Testis (tissue), 5 donors: ENCODE measurements at places on chromosomes 6 and 20. TPM values are rescaled to one million over a fixed set of nuclear protein-coding genes. Genes with fewer than 3 reads are reported as not detected.

DNA sequence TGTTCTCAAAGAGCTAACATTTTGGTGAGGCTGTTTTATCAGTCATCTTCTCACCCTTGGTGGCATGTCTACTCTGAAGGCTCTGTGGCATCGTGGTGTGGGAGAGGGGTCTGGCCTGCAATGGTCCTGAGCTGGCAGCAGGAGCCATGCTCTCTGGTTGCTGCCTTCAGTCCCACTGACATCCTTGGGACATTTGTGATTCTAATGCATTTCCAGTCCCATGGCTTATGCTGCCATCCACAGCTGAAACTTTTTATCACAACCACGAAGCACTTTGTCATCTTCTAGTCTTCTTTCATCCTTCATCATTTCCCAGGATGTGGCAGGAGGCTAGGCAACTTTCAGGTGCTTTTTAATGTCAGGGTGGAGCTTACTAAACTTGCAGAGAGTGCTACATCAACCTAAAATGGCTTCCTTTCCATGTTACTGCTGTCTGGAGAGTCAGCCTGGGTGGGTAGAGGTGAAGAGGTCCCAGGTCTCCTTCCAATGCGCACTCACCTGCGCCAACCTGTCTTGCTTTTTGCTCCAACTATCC is 77.1 kb downstream of the GPR63 start:
- no peak for DNase-seq

- DNase-seq = peak; percentile 93
Measured at GRCh38 chr6:110876170-110876773, 1.7 kb downstream of the AMD1 start.

- no peak for DNase-seq
Measured at GRCh38 chr6:123904228-123904627, 100.6 kb downstream of the NKAIN2 start.

GRCh38 chr6:39362487-39362865 is 40.0 kb upstream of the KCNK16 start:
- DNase-seq = no peak

GRCh38 chr20:50449738-50450492 is 60.3 kb upstream of the PTPN1 start:
- no peak for DNase-seq

GRCh38 chr6:107216197-107216933 is 101.0 kb upstream of the BEND3 start:
- DNase-seq = no peak

DNA sequence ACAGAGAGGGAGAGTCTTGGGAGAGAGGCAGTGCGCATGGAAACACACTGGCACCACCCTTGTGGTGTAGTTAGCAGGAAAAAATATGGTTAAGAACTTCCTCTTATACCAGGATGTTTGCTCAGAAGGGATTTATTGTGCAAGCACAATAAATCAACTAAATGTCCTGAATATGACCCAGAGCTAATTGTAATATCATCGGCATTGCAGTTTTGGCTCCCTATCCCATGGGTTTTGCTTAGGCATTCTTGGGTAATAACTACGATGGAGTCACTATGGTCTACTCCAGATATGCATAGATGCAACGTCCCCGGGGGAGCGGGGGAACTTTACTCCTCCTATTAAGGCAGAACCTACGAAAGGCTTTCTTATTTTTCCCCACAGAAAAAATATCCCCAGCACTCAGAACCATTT is 751.6 kb downstream of the EYS start:
- DNase-seq = no peak

GRCh38 chr6:126811321-126811720 is 307.1 kb upstream of the RSPO3 start:
- DNase-seq = no peak

DNA sequence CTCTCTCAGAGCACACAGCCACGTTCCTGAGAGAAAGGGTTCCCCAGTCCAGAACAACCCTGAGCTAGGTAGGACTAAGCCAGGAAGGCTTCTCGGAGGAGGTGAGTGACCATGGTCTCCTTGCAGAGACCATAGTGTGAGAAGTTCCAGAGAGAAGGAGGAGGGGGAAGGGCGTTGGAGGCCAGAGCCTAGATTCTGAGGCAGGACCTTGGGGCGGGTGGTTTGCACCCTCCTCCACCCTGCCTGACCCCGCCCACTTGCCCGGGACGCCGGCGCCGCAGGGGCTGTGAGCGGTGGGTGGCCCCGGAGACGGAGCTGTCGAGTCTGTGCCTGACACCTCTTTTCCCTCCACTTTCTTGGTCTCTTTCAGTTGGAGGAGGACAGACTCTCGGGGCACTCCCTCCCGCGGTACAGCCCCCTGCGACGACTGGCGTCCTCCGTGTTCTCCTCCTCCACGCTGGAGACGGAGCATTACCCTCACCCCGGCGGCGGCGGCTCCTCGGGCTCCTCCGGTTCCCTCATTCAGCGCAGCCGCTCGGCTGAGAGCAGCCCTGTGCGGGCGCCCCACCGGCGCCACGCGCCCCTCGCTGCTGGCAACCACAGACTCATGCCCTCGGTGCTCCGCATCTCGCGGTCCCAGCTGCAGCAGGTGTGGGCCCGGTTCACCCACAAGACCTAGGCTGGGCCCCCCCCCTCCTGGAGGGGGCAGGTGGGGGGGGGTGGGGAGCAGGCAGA is 26.2 kb downstream of the TTBK1 start:
- peak; percentile 20 for DNase-seq

DNA sequence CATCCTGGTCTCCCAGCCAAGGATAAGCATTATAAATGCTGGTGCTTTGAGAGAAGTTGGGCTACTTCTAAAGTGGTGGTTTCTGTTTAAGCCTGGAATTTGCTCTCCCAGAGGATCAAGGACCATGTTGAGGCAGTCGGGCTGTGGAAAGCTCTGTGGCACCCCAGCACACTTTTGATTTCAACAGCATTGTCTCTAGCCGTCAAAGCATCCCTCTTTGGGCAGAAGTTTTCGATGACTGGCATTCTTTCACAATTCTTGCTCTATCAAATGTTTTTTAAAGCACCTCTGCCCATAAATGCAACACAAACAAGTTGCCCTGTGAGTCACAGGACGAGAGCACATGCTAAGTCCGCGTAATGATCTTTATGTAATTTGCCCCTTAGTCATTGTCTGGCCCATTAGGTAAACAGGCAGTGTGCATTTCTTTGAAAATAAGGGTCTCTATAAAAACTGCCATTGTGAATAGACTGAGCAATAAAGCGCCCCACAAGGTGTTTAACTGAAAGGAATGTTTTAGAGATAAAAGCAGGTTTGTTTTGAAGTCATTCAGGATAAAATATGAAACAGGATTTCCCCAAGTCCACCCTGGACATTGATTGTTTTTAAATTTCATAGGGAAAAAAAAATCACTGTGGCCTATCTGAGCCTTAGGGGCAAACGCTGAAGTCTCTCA is 44.7 kb upstream of the FOXQ1 start:
- DNase-seq = no peak

DNA sequence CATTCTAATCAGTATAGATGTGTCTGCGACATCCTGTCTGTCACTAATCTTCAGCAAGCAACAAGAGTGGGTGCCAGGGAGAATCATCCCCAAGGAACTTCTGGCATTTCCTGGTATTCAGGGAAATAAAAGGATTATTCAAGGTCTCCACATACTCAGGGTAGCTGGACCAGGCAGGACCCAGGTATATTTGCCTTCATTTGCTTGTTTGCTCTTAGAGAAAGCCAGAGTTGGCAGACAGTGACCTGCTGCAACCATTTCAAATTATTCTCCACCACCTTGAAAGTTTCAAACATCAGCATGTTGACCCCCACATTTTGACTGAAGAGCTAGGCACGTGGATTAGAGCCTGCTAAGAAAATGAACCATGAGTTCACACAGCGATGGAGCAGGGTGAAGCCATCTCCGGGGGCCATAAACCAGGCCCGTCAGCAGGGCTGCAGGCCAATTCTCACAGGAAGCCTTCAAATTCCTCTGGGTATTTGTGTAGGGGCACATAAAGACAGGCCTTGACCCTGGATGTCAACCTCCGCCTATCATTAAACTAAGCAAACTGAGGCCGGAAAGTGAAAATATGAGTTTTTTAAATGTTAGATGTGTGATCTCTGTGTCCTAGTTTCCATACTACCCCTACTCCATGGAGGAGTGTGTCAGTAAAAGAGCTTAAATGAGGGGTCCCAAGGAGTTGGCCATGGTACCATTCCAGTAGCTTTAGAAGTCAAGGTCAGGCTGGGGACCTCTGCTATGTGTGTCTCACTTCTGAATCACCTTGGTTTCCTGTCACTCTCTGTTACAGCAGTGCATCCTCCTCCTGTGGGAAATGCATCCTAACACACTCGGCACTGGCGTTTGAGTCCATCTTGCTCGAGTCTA is 32.9 kb downstream of the TRAM2 start:
- DNase-seq = no peak

DNA sequence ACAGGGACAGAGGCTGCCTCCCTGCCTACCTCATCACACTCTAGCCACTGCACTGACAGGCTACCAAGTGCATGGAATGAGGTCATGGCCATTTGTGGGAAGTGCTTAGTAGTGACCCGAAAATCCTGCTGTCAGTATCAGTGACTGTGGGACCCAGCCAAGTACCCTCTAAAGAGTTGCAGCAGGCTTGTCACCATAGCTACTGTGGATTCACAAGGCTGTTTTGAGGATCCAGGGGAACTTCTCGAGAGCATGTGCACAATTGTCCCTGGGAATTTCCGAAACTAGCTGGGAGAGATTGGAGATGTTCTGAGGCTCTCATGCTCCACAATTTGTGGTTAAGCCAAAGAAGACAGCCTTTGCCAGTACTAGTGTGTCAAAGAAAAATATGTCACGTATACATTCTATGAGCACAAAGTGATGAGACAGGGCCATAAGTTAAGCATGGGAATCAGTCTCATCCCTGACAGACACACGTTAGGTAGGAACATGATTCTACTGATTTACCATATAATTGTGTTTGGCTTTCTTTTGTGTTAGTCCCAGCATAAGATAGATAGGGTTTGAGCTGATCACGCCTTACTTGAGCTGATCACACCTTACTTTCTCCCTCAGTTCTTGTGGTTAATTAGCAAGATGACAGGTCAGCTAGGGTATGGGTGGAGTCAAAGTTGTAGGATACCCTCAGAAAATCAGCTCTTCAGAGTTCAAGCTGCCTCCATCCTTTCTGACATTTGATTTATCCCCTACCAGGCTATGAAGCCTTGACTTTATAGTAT is 42.6 kb upstream of the TMEM170B start:
- no peak for DNase-seq

DNA sequence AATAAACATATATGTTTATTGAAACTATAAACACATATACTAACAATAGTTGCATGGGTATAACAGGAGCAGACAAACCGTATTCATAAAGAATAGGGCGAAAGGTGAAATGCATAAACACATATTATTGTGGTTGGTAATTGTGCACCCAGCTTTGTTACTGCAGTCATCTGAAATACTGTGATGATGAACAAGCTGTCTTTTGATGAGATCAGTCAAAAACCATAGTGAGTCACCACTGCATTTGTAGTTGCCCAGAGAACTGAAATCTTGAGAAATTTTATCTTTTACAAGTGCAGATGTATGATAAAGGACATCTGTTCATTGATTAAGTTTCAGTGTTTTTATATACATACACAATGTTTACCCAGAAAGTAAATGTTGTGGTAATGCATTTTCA is 133.7 kb downstream of the MYO6 start:
- DNase-seq = no peak

DNA sequence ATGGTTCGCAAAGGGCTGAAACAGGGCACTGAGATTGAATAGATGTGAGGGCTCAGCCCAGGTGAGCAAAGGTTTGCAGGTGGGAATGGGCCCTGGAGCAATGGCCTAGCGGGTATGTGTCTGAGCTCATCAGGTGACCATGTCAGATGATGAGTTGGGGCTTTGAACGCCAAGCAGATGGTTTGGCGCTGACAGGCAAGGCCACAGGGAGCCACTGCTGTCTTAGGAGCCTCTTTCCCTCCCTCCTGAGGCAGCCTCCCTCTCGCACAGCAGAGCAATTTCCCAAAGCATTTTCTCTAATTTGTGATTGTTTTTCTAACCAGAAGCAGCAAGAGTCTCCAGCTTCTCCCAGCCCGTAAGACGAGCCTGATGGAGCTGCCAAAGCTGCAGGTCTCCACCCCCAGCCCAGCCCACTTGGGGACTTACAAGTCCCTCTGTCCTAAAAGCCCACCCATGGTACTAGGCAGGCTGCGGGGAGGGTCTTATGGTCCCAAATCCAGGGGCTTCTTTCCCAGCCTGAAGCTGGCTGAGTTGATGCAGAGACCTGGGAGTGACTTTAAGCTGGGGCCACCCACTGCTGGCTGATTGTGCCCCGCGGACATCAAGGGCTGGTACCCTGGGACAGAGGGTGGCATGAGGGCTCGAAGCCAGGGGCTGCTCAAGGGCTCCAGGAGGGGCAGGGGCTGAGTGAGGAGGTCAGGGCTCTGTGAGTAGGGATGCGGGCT is 11.6 kb downstream of the CDH22 start:
- DNase-seq = no peak

DNA sequence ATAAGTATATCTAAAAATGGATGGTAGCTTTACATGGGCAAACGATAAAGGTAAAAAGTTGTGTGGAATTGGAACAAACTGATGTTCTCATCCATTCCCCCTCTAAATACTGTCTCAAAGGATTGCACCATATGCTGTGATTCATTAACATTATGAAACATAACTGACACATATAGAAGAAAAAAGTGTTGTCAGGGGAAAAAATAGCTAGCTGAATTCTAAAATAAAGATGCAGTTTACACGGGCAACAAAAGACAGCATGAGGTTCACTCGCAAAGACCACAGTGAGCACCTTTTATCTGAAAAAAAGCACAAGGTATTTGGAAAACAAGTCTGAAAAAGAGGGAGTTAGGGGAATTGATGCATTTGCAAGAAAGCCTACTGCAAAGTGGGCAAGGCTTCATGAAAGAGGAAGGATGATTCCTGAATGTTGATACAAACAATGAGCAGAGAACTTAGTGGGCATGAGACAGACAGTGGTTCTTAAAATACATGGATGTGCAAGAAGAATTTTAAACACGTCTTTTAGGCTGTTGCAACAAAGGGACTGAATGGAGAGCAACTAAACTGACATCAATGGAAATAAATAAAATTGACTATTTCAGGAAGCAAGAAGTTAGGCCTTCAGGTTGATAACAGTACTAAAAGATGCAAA is 280.9 kb downstream of the KIF16B start:
- DNase-seq = no peak

- no peak for DNase-seq
Measured at GRCh38 chr6:89045576-89045975, 35.0 kb upstream of the PNRC1 start.

- no peak for DNase-seq
Measured at GRCh38 chr6:133100865-133101264, 140.3 kb upstream of the EYA4 start.

DNA sequence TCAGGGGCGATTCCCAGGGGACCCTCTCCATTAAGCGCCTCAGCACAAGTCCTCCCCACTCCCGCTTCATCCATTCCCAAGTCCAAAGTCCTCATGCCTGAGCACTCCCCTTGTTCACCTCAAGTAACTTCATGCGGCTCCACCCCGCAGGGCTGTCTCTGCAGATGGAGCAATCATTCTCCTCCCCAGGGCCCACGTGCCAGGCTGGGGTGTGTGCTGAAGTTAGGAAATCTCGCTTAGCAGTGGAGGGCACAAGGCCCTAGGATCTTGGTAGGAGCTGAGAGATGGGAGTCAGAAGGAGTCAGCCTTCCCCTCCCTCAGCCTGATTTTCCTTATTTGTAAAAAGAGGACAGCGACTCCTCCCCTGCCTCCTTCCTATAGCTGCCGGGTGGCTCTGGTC is 3.5 kb downstream of the TGM3 start:
- DNase-seq = peak; percentile 23

- DNase-seq = no peak
Measured at GRCh38 chr20:46249671-46250070, 58.6 kb downstream of the CDH22 start.

Gene EPPIN
- total RNA-seq = 222 TPM

Gene COMMD7
- total RNA-seq = 18.0 TPM

Gene RAMACL
- total RNA-seq = 1.9 TPM

Gene GLP1R
- 0.55 TPM for total RNA-seq

Gene INSM1
- total RNA-seq = 2.7 TPM

Gene ARHGAP40
- total RNA-seq = 1.5 TPM
